Tibial nerve (tissue), 4 donors: ENCODE measurements at places on chromosomes 11 and 22.

DNA sequence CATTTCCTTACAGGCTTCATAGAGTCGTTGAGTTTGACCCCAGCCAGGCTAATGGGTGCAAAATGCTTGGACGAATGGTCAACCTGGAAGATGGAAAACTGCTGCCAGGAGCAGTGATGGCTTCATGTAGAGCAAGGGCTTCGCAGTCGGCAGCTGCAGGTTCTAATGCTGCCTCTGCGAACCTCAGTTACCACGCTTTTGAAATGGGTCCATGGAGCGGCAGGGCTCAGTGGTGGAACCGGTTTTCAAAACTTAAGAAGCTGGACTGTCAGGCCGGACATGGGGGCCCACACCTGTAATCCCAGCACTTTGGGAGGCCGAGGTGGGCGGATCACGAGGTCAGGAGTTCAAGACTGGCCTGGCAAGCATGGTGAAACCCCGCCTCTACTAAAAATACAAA is 55.9 kb upstream of the PRR5 start:
- no peak for DNase-seq

- DNase-seq = no peak
These were observed 267.2 kb downstream of the RAB38 start for GRCh38 chr11:87908086-87908485.

- no peak for DNase-seq
These were observed 129.4 kb downstream of the CCDC34 start for GRCh38 chr11:27233654-27234042.

GRCh38 chr11:63939397-63939891 is 642 bp downstream of the NAA40 start:
- DNase-seq = no peak

GRCh38 chr11:7417328-7417727 is 68.0 kb upstream of the OLFML1 start:
- no peak for DNase-seq

DNA sequence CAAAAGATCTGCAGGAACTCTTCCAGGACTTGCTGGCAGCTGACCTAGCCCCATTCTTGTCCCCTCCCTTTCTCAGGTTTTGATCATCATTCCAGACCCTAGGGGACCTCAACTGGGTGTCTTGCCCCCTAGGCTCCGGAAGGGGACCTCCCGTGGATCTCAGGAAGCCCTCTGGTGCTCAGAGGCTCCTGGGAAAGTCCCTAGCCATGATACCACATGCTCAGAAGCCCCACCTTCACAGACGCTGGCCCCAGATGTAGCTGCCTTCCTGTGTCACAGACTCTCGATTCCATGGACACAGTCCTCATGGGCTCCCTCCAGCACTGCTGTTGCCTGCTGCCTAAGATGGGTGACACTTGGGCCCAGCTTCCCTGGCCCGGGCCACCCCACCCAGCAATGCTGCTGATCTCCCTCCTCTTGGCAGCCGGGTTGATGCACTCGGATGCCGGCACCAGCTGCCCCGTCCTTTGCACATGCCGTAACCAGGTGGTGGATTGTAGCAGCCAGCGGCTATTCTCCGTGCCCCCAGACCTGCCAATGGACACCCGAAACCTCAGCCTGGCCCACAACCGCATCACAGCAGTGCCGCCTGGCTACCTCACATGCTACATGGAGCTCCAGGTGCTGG is at the start of gene LRRC55:
TSS of gene LRRC55 (plus strand) at position 276 of the 628 bp plus-strand sequence. CDS start at position 346, 70 bp downstream.
- DNase-seq = no peak

GRCh38 chr11:69893631-69894030 is 74.4 kb upstream of the FGF3 start:
- no peak for DNase-seq

DNA sequence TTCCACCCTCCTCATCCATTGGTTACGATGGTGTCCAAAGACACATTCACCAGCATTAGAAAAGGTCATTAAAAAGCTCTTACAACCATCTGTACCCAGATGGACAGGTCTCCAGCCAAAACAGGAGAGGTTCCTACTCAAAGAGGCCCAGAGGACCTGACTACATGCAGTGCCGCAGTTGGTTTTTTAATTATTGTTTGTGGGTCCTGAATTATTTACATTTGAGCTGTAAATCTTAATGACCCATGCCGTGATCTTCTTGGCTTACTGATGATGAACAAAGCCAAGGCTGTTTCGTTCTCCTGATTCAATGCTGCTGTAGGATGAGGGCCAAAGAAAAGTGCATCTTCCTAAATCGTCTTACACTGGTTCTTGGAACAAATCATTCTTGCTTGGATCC is 83.7 kb downstream of the CADM1 start:
- DNase-seq = no peak

- DNase-seq = no peak
These were observed 188.3 kb downstream of the OPCML start for GRCh38 chr11:133343951-133344350.

GRCh38 chr22:29216873-29217666 is 11.4 kb downstream of the EMID1 start:
- no peak for DNase-seq

GRCh38 chr11:58658623-58659022 is 36.2 kb downstream of the CNTF start:
- no peak for DNase-seq

DNA sequence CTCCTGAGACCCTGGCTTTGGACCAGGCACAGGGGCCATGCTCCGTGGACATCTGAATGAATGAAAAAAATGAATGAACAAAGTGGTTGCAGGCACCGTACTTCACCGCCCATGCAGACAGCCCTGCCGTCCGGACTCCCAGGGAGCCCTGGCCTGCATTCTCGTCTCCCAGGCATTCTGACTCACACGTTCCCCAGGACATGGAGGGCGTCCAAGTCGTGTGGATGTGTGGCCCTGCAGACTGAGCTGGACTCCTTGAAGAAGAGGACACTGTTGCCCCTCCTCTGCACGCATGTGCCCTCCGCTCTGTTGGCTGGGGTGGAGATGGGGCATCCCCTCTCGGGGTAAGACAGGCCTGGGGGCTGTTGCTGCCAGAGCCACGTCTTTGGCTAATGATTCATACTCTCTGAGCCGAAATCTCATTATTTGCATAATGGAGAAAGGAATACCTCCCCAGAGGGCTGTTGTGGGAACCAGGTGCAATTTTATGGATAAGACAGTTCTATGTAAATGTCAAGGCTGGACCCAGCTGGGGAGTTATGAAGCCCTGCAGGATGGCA is 49.7 kb downstream of the RTL6 start:
- peak; percentile 29 for DNase-seq

GRCh38 chr11:87628026-87628580 is 547.1 kb downstream of the RAB38 start:
- no peak for DNase-seq

GRCh38 chr11:133047036-133047770 is 485.1 kb downstream of the OPCML start:
- DNase-seq = no peak

GRCh38 chr22:36015155-36015810 is 13.3 kb downstream of the RBFOX2 start:
- no peak for DNase-seq

DNA sequence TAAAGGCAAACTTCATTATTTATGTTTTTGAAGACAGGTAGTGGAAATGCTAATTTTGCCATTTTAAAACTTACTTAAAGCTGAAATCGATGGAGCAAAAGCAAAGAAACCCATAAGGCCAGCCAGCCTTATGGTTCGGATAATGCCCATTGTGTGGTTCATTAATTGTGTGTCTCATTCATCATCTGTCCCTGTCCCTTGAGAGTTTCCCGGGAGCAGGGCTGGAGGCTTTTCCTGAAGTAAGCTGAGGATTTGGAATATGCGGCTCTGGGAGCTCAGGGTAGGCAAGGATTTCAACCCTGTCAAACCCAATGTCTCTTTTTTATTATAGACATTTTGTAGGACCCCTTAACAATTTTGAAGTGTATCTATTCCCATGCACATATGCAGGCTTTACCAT is 790.0 kb upstream of the KIRREL3 start:
- DNase-seq = no peak

- DNase-seq = no peak
These were observed 273.8 kb downstream of the BLID start for GRCh38 chr11:121842192-121842585.

GRCh38 chr11:106344966-106345365 is 267.5 kb downstream of the AASDHPPT start:
- no peak for DNase-seq

DNA sequence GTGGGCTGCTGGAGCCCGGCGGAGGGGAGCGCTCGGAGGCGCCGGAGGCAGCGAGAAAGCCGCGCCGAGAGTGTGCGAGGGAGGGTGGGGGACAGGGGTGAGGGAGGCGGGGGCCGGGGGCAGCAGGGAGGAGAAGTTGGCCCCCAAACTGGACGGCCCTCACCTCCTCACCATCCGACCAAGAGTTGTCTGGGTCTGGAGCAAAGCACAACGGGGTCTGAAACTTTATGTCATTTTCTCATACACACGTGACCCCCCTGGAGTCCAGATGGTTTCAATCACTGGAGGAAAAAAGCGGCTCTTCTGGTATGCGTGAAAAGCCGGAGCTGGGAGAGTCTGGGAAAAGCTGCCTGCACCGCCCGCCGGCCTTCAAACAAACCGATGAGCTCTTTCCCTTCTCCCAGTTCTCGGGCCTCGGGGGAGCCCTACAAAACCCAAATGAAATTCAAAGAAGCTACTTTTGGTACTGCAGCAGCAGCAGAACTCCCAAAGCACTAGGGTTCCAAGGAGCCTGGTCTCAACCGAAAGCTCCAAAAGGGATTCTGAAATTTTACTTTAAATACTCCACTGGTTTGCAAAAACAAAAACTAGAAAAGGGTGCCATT is 39.7 kb upstream of the AKIP1 start:
- peak; percentile 52 for DNase-seq

- no peak for DNase-seq
These were observed 130.7 kb downstream of the FEZ1 start for GRCh38 chr11:125365196-125365931.

DNA sequence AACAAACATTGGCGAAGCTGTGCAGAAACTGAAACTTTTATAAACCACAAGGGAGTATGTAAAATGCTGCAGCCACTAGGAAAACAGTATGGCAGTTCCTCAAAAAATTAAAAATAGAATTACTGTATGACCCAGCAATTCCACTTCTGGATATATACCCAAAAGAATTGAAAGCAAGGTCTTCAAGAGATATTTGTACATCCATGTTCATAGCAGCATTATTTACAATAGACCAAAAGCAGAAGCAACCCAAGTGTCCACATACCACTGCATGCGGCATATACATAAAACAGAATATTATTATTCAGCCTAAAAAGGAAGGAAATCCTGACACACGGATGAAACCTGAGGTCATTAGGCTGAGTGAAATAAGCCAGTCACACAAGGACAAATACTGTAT is 85.8 kb downstream of the RELT start:
- DNase-seq = no peak

DNA sequence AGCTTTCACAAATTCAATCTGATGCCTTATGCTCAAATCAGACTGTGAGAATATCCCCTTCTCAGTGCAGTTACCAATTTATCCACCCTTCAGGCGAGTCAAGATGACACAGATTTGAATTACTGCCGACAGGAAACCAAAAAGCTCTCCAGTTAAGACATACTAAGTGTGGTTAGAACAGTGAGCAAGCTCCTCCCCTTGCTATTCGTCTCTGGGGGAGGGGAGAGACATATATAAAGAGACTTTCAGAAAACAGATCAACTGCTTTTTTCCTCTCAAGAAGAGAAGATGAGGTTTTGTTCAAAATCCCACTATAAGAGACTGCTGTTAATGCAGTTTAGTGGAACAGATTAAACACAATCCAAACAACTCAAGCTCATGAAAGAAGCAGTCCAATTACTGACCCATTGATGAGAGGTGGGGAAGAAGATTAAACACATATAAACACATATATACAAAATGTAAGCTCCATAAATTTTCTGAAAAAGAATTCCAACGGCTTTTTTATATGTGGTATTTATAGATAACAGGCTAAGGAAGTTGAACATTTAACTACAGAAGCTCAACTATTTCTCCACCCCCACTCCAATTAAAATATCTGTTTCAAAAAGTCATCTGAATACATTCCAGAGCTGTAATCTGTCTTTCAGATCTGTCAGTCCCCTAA is 102.7 kb downstream of the MRTFA start:
- DNase-seq = peak; percentile 29

- no peak for DNase-seq
These were observed 10.7 kb upstream of the TBC1D10A start for GRCh38 chr22:30337461-30337778.

DNA sequence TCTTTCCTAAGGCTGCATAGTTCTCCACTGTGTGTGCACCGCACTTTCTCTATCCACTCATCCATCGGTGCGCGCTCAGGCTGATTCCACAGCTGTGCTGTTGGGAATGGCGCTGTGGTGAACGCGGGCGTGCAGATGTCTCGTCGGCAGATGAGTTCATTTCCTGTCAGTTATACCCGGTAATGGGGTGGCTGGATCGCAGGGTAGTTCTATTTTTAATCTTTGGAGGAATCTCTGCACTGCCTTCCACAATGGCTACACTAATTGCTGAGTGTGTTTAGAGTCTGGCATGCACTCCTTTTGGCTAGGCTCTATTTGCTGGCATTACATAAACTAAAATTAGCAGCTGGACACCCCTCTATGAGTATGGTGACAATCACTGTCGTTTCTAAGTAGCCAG is 27.9 kb upstream of the KRTAP5-7 start:
- no peak for DNase-seq

DNA sequence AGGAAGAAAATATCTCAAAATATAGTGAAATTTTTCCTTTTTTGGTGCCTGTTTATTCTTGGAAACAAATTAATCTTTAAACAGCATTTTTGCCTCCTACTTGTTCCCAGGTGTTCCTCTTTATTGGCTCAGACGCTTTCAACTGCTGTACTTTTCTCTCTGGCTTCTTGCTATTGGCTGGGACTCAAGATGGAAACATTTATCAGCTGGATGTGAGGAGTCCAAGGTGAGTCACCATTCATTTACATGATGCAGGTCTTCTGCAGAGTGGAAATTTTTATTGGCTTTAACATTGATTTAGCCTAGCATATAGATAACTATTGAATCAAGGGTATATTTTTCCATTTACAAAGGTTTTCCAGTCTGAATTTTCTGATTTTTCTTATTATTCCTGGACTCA is 34.4 kb upstream of the DNAJB13 start:
- no peak for DNase-seq

GRCh38 chr22:38927033-38927781 is 30.2 kb upstream of the APOBEC3A start:
- DNase-seq = peak; percentile 49

- no peak for DNase-seq
These were observed 106.8 kb downstream of the GRAMD1B start for GRCh38 chr11:123536690-123537437.

GRCh38 chr11:122874991-122875390 is 7.6 kb upstream of the JHY start:
- DNase-seq = no peak

- no peak for DNase-seq
These were observed 592.6 kb downstream of the ETS1 start for GRCh38 chr11:127994736-127995135.

GRCh38 chr11:1559111-1559951 is 12.7 kb downstream of the DUSP8 start:
- peak; percentile 72 for DNase-seq

GRCh38 chr11:98616098-98616655 is 404.6 kb upstream of the CNTN5 start:
- no peak for DNase-seq
